ENCODE measurements at places on chromosomes 11 and 22. TPM values are rescaled to one million over a fixed set of nuclear protein-coding genes. Genes with fewer than 3 reads are reported as not detected.

DNA sequence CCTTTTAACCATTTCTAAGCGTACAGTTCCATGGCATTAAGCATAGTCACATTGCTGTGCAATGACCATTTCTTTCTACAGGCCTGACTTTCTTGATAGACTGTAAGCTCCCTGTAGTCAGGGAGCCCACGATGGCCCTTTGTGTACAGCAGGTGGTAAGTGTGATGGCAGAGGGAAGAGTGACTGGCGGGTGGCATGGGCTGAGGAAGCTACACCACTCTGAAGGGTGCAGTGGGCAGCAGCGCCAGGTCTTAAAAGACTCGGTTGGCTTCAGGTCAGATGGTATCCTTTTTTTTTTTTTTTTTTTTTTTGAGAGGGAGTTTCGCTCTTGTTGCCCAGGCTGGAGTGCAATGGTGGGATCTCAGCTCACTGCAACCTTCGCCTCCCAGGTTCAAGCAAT lies 1.6 kb downstream of the PPM1F start:
- DNase-seq, result no peak

GRCh38 chr11:59180168-59180776 lies 8.3 kb downstream of the DTX4 start:
- DNase-seq, result no peak

GRCh38 chr22:47899894-47900293 lies 1137.4 kb downstream of the TBC1D22A start:
- DNase-seq, result no peak

- DNase-seq, result no peak
These were observed 2.4 kb downstream of the PAFAH1B2 start for GRCh38 chr11:117146521-117146920.

GRCh38 chr11:75073459-75074190 lies 23.1 kb downstream of the OR2AT4 start:
- DNase-seq, result no peak

DNA sequence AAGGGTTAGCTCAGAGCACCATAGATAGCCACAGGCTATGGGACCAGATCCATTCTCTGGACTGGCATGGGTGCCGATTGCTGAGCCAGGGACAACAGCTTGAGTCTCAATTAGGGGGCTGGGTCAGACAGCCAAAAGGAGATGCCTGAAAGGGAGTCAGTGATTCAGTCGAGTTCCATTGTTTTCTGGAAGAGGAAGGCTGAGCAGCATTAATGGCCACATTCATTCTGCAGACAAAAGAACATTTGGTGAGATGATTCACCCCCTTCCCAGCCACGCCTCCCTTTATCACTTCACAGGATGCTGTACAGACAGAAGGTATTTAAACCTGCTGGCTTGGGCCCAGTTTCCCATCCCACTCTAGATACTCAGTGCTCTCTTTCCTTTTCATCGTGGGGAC lies 131.9 kb downstream of the ADAMTS15 start:
- peak; percentile 92 for DNase-seq

GRCh38 chr11:125955856-125956255 lies 10.0 kb downstream of the VSIG10L2 start:
- DNase-seq, result no peak

GRCh38 chr11:99268886-99269285 lies 248.1 kb downstream of the CNTN5 start:
- DNase-seq, result no peak

GRCh38 chr11:61172888-61173287 lies 11.7 kb upstream of the VPS37C start:
- no peak for DNase-seq

DNA sequence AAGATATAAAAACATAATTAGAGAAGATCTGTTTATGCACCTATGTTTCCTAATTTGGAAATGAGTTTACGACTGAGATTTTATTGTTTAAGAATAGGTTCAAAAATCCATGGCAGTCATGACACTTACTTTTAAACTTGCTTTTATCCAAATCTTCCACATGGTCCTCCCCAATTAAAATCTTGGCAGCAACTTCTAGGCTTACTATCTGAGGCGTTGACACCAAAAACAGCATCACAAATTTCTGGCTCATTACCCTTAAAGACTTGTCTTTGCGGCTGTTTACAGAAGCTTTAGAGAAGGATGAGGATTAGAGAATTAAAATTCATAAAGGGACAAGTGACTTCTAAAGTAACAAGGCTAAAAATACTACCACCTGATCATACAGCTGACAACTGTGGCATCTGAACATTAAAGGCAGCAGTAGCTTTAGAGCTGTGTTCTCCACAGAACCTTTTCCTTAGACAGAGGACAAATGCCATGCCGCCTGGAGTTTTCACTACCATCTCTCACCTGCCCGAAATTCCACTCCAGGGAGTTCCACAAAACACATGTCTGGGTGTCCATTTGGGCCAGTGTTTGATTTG lies 6.4 kb downstream of the E2F8 start:
- DNase-seq, result no peak

- DNase-seq, result no peak
These were observed 81.4 kb upstream of the CD82 start for GRCh38 chr11:44483919-44484610.

GRCh38 chr11:1927848-1928469 lies 8.5 kb downstream of the TNNT3 start:
- DNase-seq, result no peak

DNA sequence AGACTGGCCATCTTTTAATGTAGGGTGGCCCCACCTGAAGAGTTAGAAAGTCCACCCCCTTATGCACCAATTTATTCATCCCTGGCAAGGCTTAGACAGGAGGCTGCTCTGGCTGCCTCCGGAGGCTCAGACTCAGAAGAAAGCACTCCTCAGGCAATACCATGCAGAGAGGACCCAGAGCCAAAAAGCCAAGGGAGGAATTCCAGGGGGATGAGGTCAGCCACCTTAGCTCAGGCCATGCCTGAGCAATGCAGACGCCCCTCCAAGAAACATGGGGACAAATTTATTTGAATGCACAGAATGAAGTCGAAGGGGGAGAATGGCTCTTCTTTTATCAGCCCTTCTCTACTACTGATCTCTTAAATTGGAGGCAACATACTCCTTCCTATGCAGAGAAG lies 39.7 kb upstream of the GLYAT start:
- DNase-seq, result no peak

- DNase-seq, result peak; percentile 1
These were observed 9.9 kb upstream of the IGLL5 start for GRCh38 chr22:22877523-22878210.

GRCh38 chr22:29336751-29337490 lies 21.4 kb upstream of the RASL10A start:
- no peak for DNase-seq

DNA sequence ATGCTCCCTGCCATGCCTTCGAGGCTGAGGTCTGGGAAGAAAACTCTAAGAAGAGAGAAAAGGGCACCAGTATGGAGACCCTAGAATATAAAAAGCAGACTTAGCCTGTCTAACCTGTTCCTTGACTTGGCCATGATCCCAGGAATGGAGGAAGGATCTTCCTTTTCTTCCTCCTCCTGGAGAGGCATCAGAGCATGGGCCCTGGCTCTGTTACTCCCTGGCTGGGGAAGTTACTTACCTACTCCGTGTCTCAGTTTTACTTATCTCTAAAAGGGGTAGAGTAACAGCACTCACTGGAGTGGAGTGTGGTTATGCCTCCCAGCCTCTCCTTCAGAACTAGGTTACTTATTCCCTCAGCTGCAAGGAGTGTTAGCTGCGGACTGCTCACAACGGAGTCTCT lies 55.2 kb upstream of the PHF21A start:
- no peak for DNase-seq

DNA sequence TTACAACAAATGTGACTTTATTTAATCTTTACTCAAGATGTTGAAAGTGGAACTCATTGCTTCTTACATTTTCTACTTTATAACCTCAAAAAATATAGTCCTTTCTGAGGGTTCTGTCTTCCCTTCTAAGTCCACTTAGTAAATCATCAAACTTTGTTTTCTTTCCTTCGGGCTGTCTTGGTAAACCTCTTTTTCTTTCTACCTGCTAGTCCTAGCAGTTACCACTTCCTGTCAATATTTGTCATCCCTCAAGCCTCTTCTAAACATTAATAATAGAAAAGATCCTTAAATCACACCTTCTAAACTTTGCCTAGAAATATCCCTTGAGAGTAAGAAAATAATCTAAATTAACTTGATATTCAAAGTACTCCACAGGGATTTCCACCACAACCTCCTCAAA lies 580.4 kb downstream of the CNTN5 start:
- DNase-seq, result no peak

DNA sequence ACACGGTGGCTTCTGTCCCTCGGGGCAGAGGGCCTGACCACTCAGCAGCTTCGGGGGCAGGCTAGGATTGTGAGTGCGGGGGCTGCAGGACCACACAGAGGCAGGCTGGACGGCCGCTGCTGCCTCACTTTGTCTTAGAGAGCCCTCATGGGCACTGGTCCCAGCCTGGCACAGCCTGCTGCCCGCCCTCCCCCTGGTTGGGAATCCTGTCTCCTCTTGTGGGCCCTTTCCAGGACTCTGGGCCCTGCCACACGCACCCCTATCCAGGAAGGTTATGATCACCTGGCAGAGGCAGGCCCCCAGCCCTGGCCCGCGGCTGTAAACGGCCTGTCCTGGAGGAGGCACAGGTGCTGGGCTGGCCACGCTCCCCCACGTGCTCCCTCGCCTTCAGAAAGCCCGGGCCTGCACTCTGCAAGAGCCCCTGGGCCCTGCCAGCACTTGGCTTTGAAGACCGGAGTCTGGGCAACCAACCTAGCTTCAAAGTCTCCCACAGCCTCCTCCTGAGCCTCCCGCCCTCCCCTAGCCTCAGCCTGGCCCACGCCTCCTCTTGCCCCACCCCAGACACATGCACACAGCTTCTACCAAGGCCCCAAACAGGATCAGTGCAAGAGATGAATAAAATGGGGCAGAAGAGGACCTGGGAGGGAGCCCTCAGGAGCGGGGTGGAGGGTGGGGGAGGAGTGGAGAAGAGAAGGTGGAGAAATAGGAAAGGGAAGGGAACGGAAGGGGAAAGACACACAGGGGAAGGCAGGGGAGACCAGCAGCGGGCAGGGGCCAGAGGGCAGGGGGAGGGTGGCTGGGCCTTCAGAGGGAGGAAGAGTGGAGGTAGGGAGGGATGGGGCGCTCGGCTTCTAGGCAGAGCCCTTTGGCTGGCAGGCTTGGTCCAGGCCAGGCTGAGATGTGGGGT lies 31.0 kb downstream of the SYT7 start:
- DNase-seq, result no peak

- no peak for DNase-seq
These were observed 34.8 kb upstream of the HORMAD2 start for GRCh38 chr22:30045494-30045887.

DNA sequence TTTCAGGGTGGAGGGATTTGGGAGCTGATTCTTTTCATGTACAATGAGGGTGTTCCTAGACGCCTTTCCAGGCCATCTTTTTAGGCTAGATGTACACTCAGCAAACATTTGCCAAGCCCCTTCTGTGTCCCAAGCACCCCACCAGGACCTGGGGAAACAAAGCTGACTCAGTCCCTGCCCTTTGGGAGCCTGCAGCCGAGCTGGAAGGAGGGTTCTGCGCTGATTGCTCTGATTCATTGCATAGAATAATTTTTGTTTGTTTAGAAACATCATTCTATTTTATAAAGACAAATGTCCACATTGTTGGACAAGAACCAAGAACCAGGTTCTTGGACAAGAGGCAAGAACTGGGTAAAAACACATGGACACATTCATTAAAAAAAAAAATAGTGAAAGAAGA lies 16.7 kb downstream of the TP53AIP1 start:
- DNase-seq, result no peak

DNA sequence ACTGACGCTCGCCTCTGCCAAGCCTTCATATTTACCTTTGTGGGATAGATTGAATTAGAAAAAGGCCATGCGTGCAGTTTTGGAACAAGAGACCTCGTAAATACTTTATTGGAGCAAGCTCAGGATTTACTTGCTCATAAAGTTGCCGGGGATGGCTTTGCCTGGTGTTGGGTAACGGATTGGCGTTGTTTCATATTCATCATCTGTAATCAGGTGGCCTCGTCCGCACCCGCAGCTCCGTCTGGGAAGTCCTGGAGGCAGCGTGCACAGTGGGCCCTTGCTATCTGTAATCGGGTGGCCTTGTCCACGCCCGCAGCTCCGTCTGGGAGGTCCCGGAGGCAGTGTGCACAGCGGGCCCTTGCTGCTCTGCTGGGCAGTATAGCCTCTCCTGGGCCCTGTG lies 1209.3 kb downstream of the BRD1 start:
- DNase-seq, result no peak

- no peak for DNase-seq
These were observed 37.5 kb downstream of the EHF start for GRCh38 chr11:34658071-34659015.

- DNase-seq, result no peak
These were observed 380.8 kb upstream of the CADM1 start for GRCh38 chr11:115884800-115885534.

DNA sequence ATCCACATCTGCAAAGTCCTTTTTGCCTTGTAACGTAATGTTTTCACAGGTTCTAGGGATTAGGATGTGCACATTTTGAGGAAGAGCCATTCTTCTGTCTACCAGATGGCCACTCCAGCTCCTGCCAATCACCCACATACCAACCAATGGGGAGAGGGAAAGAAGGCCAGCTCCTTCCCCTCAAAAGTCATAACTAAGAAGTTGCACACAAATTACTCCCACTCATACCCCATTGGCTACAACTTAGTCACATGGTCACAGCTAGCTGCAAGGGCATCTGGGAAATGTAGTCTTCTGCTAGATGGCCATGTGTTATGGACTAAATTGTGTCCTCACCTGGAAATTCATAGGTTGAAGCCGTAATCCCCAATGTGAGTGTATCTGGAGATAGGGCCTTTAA lies 15.4 kb upstream of the MYOD1 start:
- DNase-seq, result no peak

GRCh38 chr11:121212536-121213361 lies 79.8 kb upstream of the SC5D start:
- no peak for DNase-seq

GRCh38 chr11:75441804-75442132 lies 8.8 kb upstream of the KLHL35 start:
- no peak for DNase-seq

DNA sequence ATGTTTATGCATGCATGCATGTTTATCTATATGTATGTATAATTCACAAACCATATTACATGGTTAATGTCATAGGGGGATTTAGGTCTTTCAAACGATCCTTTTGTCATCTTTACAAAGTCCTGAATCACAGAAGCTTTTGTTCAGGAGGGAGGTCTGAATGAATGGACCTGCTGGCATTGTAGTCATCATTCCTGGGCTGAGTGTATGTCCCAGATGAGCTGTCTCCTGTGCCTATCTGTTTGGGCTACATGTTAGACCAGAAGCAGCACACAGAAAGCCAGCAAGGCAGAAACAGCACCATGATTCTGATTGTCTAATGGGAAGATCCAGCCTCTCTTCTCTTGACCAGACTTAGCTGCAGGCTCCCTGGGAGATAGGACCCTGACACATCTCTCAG lies 69.5 kb downstream of the ADM start:
- DNase-seq, result no peak

GRCh38 chr22:23069502-23070357 lies 589 bp upstream of the GNAZ start:
- peak; percentile 31 for DNase-seq

TEX54 gene
- not detected for total RNA-seq

MAML2 gene
- total RNA-seq, result 16.2 TPM

GGTLC3 gene
- total RNA-seq, result not detected

HEPACAM gene
- total RNA-seq, result 0.14 TPM

IGHMBP2 gene
- 12.4 TPM for total RNA-seq

CBX7 gene
- total RNA-seq, result 2.9 TPM

BAIAP2L2 gene
- total RNA-seq, result 4.1 TPM

NLRP10 gene
- not detected for total RNA-seq

SCN3B gene
- 2.1 TPM for total RNA-seq

GAL gene
- total RNA-seq, result 16.1 TPM

IL17REL gene
- total RNA-seq, result not detected

NNMT gene
- 470 TPM for total RNA-seq

CRYBB3 gene
- total RNA-seq, result 0.82 TPM

NXPE4 gene
- total RNA-seq, result not detected

ARHGAP8 gene
- 22.9 TPM for total RNA-seq

CCDC87 gene
- total RNA-seq, result 0.58 TPM

CCDC82 gene
- total RNA-seq, result 25.5 TPM
